ENCODE measurements at places on chromosomes 3 and 15.

GRCh38 chr3:40336101-40336500, 26.6 kb downstream of the EIF1B start:
- DNase-seq: no peak

- no peak for DNase-seq
Observed at GRCh38 chr3:152193673-152194267, 75.0 kb upstream of the MBNL1 start.

- no peak for DNase-seq
Observed at GRCh38 chr3:12327021-12327420, 38.2 kb downstream of the PPARG start.

DNA sequence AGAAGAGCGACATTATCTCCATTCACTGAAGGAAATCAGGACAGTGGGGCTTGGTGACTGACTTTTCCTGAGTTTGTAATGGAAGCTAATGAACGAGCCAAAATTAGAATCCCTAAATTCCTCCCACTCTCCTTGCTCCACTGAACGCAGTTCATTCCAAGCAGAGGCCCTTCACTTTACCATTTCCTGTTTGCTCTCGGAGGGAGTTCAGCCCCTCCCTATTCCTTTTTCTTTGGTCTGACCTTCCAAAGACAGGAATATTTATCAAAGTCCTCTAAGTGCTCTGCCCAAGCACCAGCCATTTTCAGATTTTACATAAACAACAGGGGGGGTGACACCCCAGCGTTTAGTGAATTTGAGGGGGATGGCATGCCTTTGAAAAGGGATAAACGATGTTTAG, 24.0 kb upstream of the PTPRG start:
- DNase-seq: no peak

Data from NCI-H1694 (cell line).